CD8-positive, alpha-beta memory T cell (primary cell): ENCODE measurements at places on chromosomes 6 and 20.

- no peak for DNase-seq
- H3K27me3 ChIP-seq = no peaks in the 10 kb centered on the region
- H3K36me3 ChIP-seq = no peaks in the 10 kb centered on the region
- H3K27ac ChIP-seq = no peak overlapping the region
- H3K4me3 ChIP-seq = no peak overlapping the region
Measured at GRCh38 chr20:39829256-39829655, 859.8 kb downstream of the MAFB start.

- no peak for DNase-seq
- H3K27ac ChIP-seq = no peak overlapping the region
- no peak overlapping the region for H3K4me3 ChIP-seq
- H3K27me3 ChIP-seq = no peaks in the 10 kb centered on the region
Measured at GRCh38 chr20:24773751-24774201, 175.3 kb upstream of the CST7 start.

DNA sequence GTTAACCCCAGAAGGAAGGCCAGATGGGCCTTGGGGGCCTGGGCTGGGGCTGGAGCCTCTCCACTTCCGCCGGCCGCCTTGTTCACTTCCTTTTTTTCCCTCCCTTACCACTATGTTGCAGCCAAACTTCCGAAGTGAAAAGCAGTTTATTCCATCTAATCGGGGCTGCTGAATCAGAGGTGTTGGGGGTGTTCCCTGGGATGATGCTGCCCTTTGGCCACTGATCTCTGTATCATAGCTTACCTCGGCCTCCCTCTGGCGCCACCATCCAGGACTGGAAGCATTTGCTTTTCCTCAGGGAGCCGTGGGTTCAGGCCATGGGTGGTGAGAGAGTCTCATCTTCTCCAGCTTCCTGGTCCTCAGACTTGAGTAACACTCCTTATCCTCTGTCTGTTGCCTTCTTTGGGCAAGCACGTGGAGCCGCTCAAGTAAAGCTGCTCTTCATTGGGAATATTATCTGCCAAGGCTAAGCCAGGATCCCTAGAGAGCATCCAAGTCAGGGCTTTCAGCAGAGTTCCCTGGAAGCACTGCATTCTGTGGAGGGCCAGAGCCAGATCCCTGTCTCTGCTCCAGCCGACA lies 39.6 kb downstream of the SLX4IP start:
- no peak for DNase-seq
- H3K27me3 ChIP-seq = no peaks in the 10 kb centered on the region
- no peaks in the 10 kb centered on the region for H3K36me3 ChIP-seq
- H3K27ac ChIP-seq = no peak overlapping the region
- H3K4me3 ChIP-seq = no peak overlapping the region
- H3K4me1 ChIP-seq = no peaks in the 10 kb centered on the region

DNA sequence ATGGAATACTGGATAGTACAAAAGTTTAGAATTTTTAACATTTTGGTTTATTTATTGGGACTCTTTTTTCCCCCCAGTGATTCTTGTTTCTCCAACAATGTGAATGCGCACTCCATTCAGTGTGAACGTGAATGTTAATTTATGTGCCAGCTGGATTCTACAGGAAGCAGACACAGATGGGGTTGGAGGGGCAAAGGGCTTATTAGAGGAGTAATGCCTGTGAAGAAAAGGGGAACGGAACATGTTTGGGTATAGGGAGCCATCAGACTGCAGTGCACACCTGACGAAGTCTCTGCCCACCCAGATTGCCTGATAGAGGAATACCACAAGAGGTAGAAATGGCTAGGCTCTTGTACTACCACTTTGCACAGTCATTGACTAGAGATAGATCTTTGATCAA lies 48.2 kb downstream of the PTPRA start:
- peaks cover 5% of the 10 kb centered on the region for H3K36me3 ChIP-seq
- no peak overlapping the region for H3K27ac ChIP-seq
- no peaks in the 10 kb centered on the region for H3K4me1 ChIP-seq
- no peaks in the 10 kb centered on the region for H3K27me3 ChIP-seq
- H3K4me3 ChIP-seq = no peak overlapping the region

DNA sequence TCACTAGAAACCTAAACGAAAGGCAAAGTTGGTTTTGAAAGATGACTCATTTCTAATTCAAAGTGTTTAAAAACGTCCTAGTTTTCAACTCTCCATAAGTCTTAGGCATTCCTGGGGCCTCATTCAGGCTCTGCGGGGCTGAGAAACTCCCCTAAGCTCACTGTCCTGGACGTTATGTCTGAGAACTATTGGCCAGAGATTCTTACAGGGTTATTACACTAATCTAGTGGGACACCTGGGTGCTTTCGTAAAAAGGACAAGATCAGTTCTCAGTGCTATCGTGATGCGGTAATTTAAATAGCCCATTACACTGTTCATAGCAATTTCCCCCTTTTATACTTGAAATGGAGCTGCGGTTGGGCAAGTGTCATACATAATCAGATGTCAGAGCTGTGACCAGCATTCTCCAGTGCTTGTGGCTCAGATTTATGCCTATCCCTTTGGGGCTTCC lies 280.9 kb downstream of the QKI start:
- no peak overlapping the region for H3K4me3 ChIP-seq
- H3K36me3 ChIP-seq = no peaks in the 10 kb centered on the region
- no peaks in the 10 kb centered on the region for H3K4me1 ChIP-seq
- H3K27me3 ChIP-seq = no peaks in the 10 kb centered on the region
